ENCODE measurements at places on chromosomes 16 and 17.

- no peak for DNase-seq
Measured at GRCh38 chr16:14042706-14043105, 28.4 kb upstream of the MRTFB start.

GRCh38 chr17:18156171-18156975 lies 27.3 kb upstream of the ALKBH5 start:
- peak; percentile 55 for DNase-seq

DNA sequence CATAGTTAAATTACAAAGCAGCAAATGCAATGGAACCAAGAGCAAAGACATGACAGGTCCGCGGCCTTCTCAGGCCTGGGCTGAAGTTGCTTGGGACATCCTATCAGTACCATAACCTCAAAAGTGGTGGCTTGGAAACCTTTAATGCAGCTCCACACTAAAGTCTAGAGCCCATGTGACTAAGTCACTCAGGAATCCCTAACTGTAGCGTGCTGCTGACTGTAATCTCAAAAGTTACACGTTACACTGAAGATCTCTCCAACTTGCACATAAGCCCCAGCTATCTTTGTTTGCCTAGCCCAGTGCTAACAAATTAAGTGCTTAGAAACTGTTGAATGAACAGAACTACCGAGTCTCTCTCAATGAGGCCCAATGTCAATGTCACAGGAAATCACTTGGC lies 27.8 kb downstream of the NUP88 start:
- no peak for DNase-seq

DNA sequence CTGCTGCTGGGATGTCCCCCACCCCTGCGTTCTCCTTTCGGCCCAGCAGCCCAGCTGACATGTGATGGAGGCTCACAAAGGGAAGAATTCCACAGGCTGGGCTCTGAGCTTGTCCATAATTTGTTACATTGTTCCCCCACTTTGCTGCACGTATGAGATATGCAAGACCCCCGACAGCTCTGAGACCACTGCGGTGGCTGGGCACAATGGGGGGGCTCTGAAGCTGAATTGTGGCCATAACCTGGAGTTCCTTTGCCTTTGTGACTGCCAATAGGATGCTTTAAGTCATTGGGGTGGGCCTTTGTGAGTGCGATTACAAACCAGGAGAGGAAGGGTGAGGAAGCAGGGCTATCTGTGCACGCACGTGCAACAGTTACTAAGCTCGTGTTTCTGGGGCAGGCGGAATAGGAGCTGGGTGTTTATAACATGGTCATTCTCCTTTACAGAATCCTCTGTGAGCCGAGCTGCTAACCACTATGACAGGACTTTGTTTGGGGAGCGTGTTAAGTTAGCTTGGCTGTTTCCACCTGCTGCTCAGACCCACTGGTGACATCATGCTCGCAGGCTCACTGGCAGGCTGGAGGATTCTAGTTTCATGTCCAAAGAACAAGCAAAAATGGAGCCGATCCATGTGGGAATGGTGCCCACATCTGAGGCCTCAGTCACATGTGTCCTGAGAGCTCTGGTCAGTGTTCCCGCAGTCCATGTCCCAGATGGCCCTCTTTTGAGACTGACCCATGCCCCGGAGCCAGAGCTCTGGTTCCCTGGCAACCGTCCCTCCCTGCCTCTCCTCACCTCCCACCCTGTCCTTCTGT lies 208.3 kb upstream of the SALL1 start:
- peak; percentile 6 for DNase-seq

DNA sequence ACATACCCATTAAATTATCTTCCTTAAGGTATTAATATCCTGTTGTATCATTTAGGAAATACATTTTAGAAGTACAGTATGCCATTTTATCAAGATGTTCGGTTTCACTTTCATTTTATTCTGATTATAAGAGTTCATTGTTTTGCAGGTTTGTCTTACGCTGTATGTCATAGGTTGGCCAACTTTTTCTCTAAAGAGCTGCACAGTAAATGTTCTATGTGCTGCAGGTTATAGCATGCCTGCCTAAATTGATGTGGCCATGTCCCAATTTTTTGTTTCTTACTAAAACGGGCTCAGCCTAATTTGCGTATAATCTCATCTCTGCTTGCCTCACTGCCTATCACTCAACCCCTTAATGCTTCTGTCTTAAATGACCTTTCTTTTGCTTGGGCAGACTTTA lies 126.4 kb downstream of the USP22 start:
- DNase-seq = no peak

- peak; percentile 37 for DNase-seq
Measured at GRCh38 chr17:79027925-79028491, 4.0 kb downstream of the C1QTNF1 start.

DNA sequence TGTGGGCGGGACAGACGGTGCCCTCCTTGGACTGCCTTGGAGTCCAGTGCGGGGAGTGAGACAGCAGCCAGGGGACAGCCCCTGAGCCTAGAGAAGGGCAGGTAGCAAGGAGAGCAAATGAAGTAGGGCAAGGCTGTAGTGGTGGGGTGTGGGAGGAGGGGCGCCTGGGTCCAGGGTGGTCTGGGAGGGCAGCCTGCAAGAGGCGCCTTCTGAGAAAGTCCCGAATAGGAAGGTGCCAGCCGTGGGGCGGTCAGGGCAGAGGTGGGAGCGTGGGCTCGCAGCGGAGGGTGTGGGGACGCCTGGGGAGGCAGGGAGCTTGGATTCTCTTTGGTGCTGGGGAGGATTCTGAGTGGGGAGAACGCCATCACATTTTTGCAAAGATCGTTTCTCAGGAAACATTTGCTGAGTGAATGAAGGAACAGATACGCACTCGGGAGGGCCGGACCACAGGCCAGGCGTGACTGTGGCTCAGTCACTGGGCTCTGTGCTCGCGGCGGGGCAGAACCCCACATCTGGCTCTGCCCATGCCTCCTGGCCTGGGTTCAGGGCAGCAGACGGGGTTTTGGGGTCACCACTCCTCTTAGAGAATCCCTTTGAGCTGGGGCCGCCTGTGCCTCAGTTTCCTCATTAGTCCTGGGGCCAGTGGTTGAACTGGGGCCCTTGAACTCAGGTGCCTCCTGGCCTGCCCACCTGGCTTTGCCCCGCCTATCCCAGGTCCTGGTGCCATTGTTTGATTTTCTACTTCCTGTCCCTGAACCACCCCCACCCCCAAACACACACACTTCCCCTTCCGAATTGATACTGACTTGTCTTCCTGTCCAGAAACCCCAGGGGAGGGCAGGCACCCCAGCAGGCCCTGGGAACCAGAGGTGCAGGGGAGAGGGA lies 4.2 kb downstream of the SNN start:
- no peak for DNase-seq

GRCh38 chr17:42017866-42018200 lies 594 bp upstream of the DNAJC7 start:
- peak; percentile 74 for DNase-seq

DNA sequence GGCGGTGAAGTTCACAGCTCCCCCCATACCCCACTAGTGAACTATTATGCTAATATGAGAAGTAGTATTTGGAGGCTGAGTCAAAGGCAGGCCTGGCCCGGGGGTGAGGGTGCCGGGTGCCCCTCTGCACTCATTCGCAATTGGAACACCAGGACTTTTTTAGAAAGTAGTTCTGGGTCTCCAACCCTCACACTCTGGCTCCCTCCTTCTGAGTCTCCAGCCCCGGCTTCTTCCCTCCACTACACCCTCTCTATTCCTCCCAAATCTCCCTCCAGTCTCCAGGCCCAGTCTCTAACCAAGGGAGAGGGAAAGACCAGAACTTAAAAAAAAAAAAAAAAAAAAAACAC lies 11.3 kb upstream of the HOXB2 start:
- no peak for DNase-seq

- no peak for DNase-seq
Measured at GRCh38 chr17:79542718-79543117, 68.1 kb downstream of the RBFOX3 start.

DNA sequence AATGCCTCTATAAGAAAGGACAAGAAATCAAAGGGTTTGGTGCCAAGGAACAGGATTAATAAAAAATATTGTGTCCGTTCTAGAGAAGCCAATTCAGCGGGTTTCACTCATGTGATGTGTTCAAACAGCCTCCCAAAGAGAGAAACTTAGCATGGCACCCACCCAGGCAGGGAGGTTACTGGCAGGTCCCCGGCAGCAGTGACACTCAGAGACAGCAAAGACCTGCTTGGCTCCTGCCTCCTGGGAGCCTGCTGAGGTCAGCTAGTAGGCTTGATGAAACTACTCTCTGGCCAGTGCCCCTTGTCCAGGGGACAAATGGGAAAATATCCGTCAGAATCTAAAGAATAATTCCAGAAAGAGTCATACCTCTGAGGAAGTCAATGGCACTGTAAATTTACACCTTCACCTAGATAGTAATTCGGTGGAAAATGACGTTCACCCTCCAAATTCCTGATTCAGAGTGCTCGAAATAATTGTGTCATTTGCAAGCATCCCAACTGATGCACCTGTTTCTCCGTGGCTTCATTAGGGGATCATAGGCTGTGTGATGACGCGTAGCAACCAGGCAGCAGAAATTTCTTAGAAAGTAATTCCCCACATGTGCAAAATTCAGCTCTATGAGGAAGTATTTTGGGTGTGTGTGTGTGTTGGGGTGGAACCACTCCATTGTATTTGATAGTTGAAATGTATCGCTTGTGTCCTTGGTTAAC lies 481.5 kb upstream of the ZFHX3 start:
- no peak for DNase-seq

- DNase-seq = no peak
Measured at GRCh38 chr17:73510981-73511718, 133.1 kb downstream of the SDK2 start.

DNA sequence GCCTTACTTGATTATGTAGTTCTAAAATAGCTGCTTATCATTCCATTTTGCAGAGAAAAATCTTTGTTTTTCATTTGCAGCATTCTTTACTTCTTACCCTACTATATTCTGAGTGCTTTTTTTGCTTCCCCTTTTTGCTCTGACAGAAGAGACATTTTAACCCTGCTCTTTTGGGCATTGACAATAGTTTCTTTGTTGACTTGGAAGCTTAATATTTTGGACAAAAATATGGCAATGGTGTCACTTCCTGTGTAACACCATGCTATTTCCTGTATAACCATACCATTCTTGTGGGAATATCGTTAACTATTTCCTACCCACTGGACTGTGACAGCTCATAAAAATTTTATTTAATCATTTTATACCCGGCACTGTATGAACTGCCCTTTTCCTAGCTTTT lies 747.1 kb downstream of the CDH8 start:
- DNase-seq = no peak

DNA sequence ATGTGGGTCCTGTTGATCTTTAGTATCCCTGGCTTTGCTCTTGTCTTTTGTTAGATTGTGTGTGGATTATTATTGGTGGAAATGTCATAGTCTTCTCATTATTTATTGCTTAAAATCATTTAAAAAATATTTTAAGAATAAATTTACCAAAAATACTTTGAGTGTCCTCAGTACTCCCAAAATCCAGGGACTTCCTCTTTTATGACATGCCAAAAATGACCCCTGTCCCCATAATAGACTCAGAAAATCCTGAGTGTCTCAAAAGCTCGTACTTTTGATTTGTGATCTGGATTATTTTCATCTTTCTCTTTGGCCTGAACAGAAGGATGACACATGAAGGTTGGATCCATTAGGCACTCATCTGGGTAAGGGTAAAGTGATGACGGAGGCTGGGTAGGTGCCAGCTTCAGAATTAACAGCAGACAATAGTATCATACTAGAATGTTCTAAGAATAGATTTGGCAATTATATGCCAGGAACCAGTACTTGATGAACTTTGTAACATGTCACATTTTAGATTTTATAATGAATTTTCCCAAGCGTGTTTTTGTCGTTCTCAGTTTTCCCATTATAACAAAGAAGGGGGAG lies 602.2 kb upstream of the CDH8 start:
- no peak for DNase-seq

- no peak for DNase-seq
Measured at GRCh38 chr16:63697736-63698135, 1424.1 kb downstream of the CDH11 start.

DNA sequence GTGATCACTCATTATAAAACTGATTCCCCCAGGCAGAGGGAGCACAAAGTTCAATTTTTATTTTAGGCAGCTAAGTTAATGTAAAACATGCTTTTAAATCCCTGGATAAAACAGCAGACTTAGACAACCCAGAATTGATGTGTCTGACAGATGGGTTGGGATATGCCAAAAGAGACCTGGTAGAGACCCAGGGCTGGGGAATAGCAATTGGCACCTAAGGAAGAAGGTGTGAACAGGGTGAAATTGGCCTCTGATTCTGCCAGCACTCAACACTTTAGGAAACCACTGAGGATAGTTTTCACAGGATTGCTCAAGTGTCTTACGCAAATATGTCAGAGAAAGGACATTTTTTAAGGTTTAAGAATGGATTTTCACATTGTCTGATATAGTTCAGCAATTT lies 938.2 kb upstream of the CDH8 start:
- DNase-seq = no peak

- no peak for DNase-seq
Measured at GRCh38 chr17:56624309-56624708, 30.8 kb downstream of the NOG start.

DNA sequence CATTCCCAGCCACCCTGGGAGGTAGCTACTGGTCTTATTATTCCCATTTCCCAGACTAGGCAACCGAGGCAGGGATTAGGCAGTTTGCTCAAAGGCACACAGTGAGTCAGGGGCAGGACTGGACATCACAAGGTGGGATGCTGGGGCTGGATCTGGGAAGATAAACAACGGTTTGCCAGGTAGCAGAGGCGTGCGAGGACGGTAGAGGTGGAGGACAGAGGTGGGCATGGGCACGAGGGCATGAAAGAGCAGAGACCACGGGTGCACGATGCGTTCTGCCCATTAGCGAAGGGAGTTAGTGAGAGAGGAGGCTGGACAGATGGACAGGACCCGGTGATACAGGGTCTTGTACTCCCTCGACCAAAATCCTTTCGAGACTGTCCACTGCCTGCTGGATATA lies 148.0 kb downstream of the SDK2 start:
- DNase-seq = no peak

DNA sequence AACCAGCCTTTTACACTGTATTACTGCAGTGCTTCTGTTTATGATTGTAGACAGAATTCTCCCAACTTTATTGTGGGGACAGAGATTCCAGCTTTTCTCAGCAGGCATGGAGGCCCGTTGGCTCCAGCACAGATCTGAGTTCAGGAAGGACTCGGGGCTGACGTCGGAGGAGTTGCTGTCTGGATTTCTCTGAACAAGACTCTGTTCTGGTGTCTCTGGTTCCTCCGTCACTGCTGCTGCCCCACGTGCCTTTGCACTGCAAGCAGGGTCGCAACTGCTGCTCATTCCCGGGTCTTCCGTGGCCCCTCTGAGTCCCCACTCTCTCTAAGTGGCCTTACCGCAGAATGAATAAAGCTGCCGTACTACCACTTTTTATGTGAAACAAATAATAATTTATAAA lies 88.4 kb downstream of the BANP start:
- DNase-seq = no peak

DNA sequence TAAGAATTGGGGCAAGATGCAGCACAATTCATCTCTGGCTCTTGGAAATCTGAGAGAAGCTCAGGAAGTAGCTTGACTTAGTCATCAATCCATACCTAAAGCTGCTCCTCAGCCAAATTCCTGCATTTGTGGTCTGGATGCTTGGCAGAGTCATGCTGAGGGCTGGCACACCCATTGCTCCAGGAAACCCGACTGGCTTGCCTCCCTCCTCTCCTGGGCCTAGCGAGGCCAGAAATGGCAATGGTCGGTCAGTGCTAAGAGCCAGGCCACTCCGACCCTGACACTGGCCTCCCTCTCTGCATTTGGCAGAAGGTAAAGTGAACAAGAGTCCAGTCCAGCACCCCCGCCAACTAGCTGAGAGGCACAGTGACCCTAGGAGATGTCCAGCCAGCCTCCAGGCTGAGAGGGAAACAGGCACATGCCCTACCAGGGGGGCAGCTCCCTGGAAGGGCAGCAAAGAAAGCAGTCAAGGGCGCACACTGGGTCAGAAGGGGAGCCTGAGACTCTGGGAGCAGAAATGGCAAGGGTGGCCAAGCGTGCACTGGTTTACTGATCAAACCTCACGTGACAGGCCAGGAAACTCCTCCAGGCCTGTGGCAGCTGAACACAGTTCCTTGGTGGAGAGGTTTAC lies 10.0 kb downstream of the POLDIP2 start:
- peak; percentile 95 for DNase-seq
